SK-MEL-5 (cell line): ENCODE measurements at places on chromosomes 1 and 21.

DNA sequence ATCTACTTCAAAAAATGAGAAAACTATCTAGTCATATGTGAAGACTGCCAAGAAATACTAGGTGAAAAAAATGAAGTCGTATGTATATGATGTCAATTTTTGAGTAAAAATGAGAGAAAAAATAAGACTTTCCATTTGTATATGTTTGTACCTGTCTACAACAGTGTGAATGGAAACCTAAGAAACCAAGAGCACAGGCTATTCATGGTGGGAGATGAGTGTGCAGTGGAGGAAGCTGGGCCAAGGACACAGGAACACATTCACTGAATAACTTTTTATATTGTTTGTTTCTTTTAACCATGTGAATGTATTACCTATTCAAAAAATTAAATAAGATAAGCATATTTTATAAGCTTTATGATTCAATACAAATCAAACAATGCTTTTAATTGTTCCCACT lies 67.0 kb downstream of the ERO1B start:
- peak; percentile 4 for DNase-seq

DNA sequence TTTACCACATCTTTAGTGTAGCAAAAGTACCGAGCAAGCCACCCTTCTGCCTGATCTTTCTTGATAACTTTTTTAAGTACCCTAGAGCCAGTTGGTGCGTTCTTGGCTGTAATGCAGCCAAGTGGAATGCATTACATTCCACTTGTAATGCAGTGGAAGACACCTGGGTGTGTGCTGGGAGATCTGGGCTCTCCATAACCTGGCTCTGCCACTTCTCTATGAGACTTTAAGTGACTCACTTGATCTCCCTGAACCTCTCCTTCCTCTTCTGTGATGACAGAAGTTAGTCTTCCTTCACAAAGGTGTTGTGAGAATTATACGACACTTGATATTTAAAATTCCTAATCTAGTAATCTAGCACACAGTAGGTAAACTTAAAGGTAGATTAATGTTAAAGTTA lies 35.3 kb upstream of the NFIA start:
- DNase-seq: no peak

- no peak for DNase-seq
These were observed at the start of gene BGLAP for GRCh38 chr1:156241926-156242325. Gene BGLAP, plus strand, starts transcription at chr1:156242184. Its CDS starts 48 bp downstream, at chr1:156242232.

DNA sequence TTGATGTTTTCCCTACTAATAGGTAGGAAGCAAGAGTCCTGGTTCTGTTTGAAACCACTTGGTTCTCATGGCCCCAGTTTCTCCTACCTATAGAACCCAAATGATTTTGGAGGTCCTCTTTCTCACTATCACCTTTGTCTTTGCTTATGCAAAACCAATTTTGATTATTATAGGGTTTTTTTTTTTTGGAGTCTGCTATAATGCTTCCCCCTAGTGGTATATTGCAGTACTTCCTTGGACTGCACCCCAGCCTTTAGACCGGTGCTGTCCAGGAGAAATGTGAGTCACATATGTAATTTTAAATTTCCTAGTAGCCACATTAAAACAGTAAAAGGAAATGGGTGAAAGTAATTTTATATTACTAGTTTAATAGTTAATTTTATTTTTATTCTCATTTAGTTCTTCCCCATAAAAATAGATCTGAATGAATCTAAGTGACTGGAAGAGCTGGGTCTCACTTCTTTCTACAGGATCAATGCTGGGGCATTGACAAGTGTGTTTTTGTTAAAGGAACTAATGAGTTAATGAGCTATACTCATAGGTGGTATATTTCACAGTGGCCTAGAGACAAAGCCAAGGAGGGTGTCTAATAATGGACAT lies 10.6 kb downstream of the FCMR start:
- DNase-seq: peak; percentile 67

DNA sequence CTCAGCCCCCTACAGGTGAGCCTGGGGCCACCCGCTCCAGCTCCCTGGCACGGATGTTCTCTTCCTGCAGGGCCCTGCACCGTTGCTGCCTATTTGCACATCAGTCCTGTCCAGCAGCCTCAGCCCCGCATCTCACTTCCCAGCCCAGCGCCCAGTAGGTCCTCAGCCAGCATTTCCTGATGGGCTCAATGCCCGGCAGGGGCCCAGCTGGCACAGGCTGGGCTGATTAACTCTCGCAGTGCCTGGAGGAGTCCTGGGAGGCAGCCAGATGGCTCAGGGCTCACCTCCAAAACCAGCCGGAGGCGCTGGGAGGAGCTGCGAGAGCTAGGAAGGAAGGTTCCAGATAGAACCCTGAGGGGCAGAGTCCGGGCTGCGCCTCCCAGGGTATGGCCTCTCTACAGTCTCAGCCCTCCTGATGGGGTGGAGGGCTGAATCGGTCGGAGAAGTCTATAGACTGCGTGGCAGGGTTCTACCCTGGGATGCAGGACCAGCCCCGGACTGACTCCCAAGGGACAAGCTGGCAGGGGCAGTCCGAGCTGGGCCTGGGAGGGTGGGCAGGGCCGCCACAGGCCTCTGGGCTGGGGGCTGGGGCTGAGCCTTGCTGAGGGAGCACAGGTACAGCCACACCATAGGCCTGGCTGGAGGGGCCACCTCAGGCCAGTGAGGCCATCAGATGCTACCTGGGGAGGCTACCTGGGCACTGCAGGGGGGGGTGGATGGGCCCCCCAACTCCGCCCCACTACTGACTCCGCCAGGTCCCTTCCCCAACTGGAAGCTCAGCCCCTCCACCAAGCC lies 19.2 kb upstream of the CLSTN1 start:
- no peak for DNase-seq

- peak; percentile 69 for DNase-seq
These were observed 16.5 kb downstream of the ZNF697 start for GRCh38 chr1:119631433-119632102.

DNA sequence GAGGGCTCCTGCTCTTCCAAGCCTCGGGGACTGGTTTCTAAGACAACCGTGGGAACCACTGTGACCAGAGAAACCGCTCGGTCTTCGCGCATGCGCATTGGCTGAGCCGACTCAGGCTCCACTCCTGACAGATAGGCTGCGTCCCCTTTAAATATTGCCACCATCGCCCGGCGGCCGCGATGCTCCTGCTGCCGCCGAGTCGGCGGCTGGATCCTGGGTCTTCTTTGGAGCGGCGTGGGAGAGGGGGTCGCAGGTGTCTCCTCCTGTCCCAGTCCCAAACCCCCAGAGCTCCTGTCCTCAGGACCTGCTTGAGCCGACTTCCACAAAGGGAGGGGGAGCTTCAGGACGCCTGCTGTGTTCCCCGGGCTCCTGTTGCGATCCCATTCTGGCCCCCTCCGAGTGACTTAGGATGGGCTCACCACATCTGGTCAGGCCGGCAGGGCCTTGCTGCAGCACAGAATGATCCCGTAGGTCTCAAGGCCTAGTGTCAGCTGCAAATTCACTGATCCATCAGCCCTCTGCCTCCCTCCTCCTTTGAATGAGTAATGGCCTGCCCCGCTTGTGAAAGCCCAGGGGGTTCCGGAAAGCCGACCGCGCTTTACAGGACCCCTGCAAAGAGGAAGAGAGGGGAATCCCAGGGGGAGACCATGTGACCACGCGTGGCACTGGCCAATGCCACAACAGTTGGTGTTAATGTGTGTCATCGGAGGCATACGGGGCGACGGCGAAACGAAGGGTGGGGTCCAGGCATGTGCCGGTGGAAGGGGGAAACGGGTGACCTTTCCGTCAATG lies 683.2 kb upstream of the TPTE start:
- DNase-seq: no peak

GRCh38 chr1:189226779-189227178 lies 1250.9 kb downstream of the BRINP3 start:
- no peak for DNase-seq

DNA sequence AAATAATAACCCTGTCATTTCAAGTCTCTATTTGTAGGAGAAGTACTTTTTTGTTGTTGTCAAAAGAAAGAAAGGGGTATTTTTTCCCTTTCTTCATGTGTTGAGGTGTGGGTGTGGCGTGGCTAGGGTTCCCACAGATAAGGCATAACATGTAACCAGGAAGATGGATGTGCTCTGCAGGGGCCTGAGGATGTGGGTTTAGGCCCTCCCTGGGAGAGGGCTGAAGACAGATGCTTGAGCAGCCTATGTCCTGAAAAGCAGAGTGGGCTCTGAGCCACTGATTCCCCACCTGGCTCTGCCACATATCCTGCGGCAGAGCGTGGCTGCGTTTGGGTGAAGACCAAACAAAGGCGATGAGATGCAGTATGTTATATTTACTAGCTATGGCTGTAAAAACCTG lies 13.9 kb upstream of the ADAR start:
- DNase-seq: no peak

DNA sequence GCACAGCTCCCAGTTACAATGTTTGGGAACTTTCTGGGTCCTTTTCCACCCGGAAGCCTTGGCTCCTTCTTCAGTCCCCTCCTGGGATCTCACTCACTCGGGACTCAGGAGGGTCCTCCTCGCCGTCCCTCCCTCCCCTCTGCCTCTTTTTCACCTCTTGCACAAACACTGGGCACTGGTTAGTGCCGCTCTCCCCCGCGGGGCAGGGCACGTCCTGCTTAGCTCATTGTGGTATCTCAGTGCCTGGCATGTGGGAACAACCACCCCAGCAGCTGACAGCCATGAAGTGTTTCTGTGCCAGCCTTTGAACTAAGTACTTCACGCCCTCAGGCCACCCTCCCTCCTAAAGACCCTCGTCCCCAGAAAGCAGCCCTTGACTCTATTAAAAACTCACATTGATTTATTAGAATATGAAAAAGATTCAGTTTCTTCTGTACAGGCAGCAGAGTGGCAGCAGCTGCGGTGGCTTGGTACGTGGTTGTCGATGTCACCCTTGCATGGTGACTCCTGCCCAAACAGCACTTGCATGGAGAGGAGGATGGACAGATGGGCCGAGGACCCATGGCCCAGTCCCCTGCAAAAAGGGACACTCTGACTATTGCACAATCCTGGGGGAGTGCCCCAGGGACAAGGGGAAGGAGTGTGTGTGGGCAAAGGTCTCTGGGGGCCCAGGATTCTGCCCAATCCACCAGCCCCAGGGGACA lies 56.3 kb downstream of the SLC9A1 start:
- DNase-seq: peak; percentile 61

DNA sequence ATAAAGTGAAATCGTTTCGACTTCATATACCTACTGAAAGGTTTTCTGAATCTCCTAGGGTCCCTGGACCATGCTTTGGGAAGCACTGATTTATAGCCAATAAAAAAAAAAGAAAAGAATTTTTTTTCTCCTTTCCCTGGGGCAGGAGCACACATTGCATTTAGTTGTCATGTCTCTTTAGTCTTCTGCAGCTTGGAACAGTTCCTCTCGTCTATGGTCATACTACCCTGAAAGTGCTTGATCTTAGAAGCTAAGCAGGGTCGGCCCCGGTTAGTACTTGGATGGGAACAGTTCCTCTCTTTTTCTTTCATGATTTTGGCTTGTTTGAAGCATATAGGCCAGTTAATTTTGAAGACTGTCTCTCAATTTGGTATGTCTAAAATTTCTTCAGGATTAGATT lies 3.7 kb upstream of the SERPINC1 start:
- DNase-seq: peak; percentile 41
